Right hindlimb (tissue), 1 donor: ENCODE measurements at places on chromosomes 4 and X.

GRCh38 chr4:168881781-168882420 lies 128.2 kb downstream of the CBR4 start:
- DNase-seq: no peak

DNA sequence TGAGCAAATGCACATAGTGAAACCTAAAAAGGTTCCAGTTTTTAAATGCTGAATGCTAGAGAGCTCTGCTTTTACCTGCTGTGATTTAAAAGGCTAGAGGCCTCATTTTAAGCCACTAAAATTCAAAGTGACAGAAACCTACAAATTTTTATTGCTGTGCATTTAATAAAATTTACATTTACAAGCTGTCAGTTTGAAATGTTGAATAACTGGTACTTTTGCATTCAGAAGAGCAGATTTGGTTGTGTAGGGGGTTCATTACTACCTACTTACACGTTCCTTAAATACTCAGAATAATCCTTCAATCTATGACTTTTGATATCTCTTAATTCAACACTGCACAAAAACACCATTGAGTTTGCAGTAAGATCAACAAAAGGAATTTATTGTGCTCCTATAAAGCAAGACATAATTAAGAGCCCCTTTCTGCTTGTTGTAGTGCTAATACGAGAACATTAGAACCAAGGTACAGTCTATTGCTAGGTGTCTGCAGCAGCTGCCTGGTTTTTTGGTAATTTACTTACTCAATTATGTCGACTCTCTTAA lies 27.9 kb downstream of the NKX3-2 start:
- DNase-seq: no peak

GRCh38 chrX:92213786-92214185 lies 434.6 kb downstream of the PCDH11X start:
- no peak for DNase-seq

GRCh38 chr4:109184491-109184961 lies 117.9 kb downstream of the COL25A1 start:
- peak; percentile 59 for DNase-seq

GRCh38 chrX:80812176-80812575 lies 2.5 kb upstream of the BRWD3 start:
- DNase-seq: no peak

DNA sequence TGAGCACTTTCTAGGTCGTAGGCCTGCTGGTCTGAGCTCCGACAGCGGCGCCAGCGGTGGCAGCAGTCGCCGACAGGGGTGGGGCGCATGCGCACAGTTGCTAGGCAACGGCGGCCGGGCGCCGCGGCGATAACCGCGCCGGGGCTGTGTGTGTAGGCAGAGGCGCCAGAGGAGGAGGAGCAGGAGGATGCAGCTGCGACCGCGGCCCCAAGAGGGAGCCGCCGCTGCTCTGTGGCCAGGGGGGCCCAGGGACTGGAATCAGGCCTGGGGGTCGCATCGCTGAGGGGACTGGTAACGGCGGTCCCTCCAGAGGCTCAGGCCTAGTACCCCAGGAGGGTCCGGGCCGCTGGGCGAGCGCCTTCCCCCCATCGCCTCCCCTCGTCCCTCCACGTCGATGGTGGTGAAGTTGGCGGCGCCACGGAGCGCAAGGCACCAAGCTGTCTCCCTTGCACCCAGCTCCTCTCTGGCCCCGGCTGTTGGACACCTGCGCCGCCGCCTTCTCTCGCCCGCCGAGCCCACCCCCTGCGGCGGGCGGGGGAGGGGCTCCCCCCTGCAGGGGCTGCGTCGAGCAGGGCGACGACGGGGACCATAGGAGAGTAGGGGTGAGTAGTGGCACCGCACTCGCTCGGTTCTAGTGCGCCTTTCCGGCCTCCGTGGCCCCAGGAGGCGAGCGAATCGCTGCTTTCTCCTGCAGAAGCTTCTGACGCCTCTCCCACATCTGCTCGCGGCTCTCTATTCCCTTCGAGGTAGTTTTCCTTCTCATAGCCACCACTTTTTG lies 58.6 kb upstream of the ZC4H2 start:
- peak; percentile 86 for DNase-seq
